ENCODE measurements at places on chromosomes 6 and 20.
A peak's percentile ranks its signal among the peaks of the same experiment; 100 is the strongest.

DNA sequence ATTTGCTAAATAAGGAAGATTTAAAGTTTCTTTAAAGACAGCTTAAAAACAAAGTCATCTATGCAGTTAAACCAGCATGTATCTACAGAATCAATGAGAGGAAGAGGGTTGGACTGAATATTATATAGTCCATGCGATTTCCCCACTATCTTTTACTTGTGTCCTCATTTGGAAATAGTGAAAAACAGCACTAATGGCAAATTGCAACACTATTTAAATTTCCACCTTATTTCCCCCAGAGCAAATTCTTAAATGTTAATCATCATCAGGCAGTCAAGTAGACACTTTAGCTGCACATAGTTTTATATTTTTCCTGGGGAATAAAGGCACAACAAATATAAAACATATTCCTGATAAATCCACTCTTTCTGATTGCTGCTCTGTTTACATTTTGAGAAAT lies 114.6 kb downstream of the LCA5 start:
- no peak for DNase-seq

- DNase-seq, result no peak
These were observed 46.8 kb upstream of the SIRPA start for GRCh38 chr20:1848373-1848772.

DNA sequence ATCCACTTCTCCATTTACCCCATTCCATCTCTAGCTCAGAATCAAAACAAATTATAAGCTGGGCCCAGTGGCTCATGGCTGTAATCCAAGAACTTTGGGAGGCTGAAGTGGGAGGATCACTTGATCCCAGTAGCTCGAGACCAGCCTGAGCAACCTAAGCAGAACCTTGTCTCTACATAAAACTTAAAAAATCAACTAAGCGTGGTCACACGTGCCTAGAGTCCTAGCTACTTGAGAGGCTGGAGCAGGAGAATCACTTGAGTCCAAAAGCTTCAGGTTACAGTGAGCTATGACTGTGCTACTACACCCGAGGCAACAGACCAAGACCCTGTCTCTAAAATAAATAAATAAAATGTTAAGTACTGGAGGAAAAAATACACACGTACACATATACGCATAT lies 74.7 kb upstream of the RUNX2 start:
- no peak for DNase-seq

- DNase-seq, result peak; percentile 98
These were observed at the start of gene APMAP for GRCh38 chr20:24992487-24993205. Gene APMAP (minus strand): TSS chr20:24992751. CDS start chr20:24992688, 63 bp downstream.

DNA sequence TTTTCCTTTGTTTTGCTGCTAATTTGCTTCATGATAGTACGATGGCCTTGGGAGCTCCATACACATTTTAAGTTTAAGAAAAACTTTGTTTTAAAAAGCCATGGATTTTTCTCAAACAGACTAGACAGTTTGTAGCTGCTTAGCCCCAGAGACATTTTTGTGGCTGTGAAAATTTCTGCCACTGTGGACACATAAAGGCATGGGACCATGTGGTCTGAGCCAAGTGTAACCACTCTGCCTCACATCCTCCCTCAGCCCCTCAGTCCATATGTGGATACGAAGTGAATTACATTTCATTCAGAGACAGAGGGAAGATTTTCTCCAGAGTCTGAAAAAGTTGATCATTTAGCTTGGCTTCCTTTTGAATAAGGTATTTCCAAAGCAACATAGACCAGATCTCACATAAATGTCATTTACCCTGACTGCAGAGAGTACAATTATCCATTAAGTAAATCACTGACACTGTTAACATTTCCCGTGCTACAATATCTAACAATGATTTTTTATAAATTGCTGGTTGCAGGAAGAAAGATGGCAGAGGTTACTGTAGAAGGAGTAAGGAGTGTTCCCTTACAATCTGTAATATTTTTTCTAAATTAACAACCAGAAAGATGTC lies 87.4 kb downstream of the GJA1 start:
- no peak for DNase-seq

GRCh38 chr6:23154159-23154558 lies 584.8 kb downstream of the HDGFL1 start:
- no peak for DNase-seq

Measured in hematopoietic multipotent progenitor cell treated with erythropoietin and hydrocortisone succinate and interleukin-3 and kit ligand, for 4 days (in vitro differentiated cells).